ENCODE measurements at places on chromosomes 6 and 20. TPM values are rescaled to one million over a fixed set of nuclear protein-coding genes. Genes with fewer than 3 reads are reported as not detected.
A peak's percentile ranks its signal among the peaks of the same experiment; 100 is the strongest.

GRCh38 chr6:168871642-168872315, 381.9 kb downstream of the THBS2 start:
- no peaks in the 10 kb centered on the region for H3K36me3 ChIP-seq
- no peak overlapping the region for H3K4me3 ChIP-seq
- DNase-seq = no peak
- H3K27me3 ChIP-seq = peaks cover 22% of the 10 kb centered on the region
- H3K27ac ChIP-seq = peak overlapping the region; percentile 71
- peaks cover 5% of the 10 kb centered on the region for H3K4me1 ChIP-seq

DNA sequence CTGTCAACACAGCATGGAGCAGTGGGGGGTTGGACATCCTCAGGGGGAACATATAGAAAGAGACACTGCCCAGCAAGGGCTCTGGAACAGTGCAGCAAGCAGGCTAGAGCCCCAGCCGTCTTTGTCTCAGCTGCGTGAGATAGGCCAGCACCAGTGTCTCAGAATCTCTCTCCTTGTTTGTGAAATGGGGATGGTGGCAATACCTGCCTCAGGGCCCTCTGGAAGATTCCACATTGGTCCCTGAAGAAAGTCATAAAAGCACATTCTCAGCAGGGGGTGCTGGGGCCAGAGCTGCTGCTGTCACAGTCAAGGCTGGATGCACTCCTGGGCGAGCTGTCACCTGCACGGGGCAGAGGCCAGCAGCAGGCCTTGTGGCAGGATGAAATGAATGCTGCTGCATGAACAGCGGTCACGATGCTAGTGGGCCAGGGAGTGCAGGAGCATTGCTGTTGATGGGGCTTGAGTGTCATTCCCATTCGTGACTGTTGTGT, 121.7 kb downstream of the SYCP2 start:
- no peaks in the 10 kb centered on the region for H3K4me1 ChIP-seq
- H3K4me3 ChIP-seq = no peak overlapping the region
- no peak overlapping the region for H3K27ac ChIP-seq
- DNase-seq = no peak
- H3K36me3 ChIP-seq = no peaks in the 10 kb centered on the region
- peaks cover 5% of the 10 kb centered on the region for H3K27me3 ChIP-seq

DNA sequence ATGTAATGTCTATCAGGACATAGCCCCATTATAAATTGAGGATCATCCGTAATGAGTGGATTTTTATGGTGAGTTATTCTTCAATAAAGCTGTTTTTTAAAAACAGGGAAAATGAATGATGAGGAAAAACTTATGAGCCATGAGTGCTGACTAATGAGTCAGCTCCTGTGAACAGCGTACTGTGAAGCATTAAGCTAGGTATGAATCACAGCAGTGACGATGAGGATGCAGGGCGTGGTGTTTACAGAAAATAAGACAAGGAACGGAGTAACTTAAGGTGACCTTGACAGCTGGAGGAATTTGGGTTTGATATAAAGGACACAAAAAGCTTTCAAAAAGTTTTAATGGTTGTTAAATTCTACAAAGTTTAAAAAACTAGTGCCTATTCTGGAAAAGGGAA, 96.3 kb downstream of the FOXF2 start:
- H3K36me3 ChIP-seq = no peaks in the 10 kb centered on the region
- H3K27ac ChIP-seq = no peak overlapping the region
- DNase-seq = no peak
- H3K4me1 ChIP-seq = no peaks in the 10 kb centered on the region

PLG gene
- total RNA-seq = 1.9 TPM

DNA sequence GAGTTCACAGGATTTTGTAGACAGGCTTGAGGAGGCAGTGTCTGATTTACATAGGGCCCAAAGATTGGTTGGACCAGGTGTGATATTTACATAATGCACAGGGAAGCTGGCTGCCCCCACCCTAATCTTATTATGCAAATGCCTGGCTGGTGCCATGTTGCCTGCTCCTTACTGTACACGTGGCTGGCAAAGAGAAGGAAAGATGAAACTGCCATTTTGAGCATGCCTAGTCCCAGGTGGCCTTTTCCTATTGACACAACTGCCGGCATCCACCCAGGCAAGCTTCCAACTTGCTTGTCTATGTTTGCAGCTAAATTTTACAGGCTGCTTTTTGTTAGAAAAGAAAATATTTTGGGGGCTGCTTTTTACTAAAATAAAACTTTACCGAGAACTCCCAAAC, 174.6 kb downstream of the LMBRD1 start:
- H3K4me3 ChIP-seq = no peak overlapping the region
- H3K27me3 ChIP-seq = no peaks in the 10 kb centered on the region
- peaks cover 7% of the 10 kb centered on the region for H3K4me1 ChIP-seq

- no peaks in the 10 kb centered on the region for H3K36me3 ChIP-seq
- H3K27me3 ChIP-seq = no peaks in the 10 kb centered on the region
- H3K4me3 ChIP-seq = no peak overlapping the region
- peaks cover 4% of the 10 kb centered on the region for H3K4me1 ChIP-seq
- DNase-seq = no peak
Observed at GRCh38 chr6:138600726-138601125, 101.4 kb upstream of the NHSL1 start.
